Activated naive CD4-positive, alpha-beta T cell treated with anti-CD3 and anti-CD28 coated beads, Interleukin-2, amount 10 ng/mL, durations not matched to agents 7 days and 5 days (primary cell): ENCODE measurements at places on chromosomes 3 and 15.
A peak's percentile ranks its signal among the peaks of the same experiment; 100 is the strongest.

DNA sequence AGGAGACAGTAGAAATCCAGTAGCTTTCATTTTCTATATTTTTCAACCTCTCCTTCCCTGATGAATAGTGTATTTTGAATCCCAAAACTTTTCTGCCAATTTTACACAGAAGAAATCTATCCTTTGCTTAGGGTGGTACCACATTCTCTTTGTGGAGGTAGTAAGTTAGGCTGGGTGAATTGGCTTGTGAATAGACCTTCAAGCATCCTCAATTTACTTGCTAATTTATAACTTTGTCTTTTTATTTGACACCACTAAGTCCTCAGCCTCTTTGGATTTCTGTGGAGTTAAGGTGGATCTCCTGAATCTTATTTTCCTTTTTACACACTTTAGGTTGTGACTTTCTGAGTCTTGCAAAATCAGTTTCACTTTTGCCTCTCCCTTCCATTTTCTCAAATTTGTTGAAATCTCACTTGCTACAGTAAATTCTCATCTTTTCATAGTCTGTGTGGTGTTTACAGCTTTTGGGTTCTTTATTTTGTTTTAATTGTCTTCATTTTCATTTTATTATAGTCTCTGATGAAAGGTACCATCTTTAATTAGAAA, 5.7 kb upstream of the PLSCR1 start:
- no peak for DNase-seq

GRCh38 chr3:72414481-72415016, 433.7 kb downstream of the SHQ1 start:
- no peak for DNase-seq

DNA sequence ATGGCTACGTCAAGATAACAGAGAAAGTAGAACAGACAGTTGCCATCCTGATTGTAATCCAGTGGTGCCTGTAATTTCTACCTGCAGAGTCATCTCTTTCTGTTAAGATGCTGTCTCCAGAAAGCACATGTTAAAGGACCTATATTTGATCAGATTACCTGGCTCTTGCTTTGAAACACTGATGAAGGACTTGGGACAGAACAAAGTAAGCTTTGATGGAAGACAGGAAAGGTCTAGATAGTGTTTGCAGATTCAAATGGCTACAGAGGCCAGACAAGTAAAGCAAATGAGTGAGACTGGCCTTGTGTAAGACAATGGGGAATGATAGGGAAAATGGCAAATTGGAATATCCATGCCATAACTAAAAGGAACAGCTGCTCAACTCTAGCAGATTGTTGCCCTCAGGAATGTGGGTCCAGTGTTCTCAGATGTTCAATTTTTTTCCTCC, 1.8 kb upstream of the GSK3B start:
- DNase-seq: no peak

GRCh38 chr15:31169558-31169957, 68.0 kb upstream of the TRPM1 start:
- no peak for DNase-seq

GRCh38 chr15:35827141-35827540, 281.2 kb upstream of the DPH6 start:
- no peak for DNase-seq

- no peak for DNase-seq
Measured at GRCh38 chr3:144344925-144345548, 373.4 kb downstream of the DIPK2A start.

DNA sequence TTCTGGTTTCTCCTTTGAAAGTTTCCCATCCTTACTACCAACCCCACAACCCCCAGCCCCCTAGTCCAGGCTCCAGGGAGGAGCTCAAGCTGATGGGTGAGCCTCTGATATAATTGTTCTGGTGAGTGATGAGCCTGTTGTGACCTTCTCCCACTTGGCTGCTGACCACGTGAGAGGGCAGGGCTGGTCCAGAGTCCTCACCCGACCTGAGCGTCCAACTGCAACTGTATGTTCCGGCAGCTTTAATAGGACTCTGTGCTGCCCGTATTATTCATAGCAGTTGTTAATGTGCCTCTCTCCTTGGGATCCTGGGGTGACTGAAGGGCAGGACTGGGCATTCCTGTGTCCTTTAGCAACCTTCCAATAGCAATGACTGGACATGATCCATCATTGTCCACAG, 56.2 kb downstream of the B3GNT5 start:
- no peak for DNase-seq

GRCh38 chr15:70576276-70576675, 187.1 kb downstream of the UACA start:
- DNase-seq: no peak

GRCh38 chr3:68743521-68743920, 188.8 kb downstream of the TAFA4 start:
- no peak for DNase-seq

DNA sequence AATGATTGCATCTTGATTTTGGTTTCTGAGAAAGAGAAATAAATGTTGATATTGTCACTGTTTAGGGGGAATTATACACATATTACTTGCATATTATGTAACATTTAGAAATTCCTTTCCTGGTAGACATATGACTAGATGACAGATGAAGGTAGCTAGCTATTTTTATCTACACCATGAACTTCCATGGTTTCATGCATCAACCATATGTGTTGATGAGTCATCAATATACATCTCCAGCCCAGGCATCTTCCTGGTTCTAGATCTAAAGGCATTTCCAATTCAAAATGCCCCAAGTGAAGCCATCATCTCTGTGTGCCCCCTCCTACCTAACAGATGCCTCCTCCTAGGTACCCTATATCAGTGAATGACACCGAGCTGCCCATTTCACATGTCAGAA, 9.5 kb upstream of the ADAMTSL3 start:
- no peak for DNase-seq

DNA sequence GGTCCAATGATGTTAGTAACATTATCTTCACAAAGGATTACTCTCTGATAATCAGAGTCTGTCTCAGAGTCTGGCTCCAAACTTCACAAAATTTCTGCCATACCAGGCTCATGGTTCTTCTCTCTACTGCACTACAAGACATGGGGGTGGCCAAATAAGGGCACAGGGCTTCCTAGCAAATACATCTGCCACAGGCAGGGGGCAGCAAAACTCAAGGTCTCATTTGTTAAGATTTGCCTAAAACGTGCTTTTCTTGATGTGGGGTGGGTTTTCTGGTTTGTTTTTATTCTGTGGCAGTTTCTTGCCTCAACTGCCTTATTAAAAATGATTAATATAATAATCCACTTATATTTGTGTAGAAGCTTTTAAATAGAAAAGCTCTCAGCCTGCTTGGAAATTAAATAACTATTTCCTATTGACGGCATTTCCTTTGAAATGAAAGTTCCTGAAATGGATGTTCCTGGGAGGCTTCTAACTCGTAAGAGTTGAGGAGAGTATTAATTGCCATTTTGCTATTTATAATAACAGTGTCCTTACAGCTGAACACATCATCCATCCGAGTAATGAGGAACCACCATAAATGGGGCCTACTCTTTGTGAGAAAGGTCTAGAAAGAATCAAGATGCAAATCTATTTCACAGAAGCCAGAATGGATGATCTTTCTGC, 53.8 kb downstream of the SST start:
- peak; percentile 74 for DNase-seq

DNA sequence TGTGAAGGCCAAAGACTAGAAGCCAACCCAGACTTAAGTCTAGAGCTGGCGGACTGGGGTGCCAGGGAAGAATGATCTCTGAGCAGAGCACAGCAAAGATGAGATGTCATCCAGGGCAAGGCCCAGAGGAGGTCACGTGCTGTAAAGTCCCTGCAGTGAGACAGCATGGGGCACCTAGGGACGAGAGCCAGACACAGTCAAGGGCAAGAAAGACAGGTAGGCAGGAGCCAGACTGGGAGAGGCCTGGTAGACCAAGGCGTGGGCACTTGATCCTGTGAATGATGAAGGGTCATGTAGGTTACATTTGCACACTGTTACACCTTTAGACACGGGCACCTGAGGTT, 379.7 kb upstream of the PROK2 start:
- DNase-seq: no peak

GRCh38 chr15:33963831-33964664, 4.2 kb upstream of the CHRM5 start:
- DNase-seq: no peak

DNA sequence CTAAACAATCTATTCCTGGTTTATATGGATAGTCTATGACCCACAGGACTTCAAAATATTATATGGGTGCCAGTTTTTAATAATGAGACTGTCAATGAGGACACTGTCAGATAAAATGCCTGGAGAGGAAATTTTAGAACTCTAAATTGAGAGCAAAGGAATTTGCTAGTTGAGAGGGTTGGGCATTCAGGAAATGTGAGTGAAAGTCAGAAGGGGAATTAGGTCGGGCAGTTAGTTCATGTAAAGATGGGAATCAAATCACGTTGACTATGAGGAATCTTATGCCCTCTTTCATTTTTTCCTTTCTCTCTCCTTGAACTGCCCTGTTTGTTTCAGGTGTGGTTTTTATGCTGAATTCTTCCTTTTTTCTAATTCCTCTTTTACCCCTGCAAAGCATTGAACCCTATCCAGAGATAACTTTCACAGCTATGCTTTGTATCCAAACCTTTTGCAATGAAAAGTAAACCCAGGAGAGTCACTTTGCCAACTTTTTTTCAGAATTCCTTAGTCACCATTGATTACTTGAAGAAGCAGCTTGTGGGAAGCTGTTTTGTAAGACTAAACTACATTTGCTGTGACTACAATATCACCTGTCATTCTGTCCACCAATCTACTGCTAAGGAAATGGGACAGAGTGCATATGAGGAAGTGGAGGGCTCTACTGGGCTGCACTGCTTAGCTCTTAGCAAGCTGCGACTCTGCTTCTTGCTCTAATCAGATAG, 27.8 kb downstream of the CHP1 start:
- no peak for DNase-seq

DNA sequence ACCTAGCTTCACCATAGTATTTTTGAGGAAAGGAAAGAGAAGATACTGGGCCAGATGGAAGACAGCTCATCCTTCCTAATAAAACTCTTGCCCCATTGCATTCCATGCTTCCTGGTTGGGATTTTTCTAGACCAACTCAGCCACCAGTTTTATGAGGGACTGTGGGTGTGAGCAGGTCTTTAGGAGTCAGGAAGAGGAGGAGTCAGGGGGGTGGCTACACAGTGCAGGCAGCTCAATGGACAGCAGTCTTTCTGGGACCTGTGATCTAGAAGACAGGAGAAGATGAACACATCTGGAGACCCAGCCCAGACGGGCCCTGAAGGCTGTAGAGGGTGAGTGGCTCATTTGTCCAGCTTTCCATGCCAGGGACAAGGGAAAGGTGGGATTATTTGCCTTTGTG, at the start of gene NOX5:
Gene NOX5, plus strand, starts transcription at position 242 of the 400 bp plus-strand sequence. Its CDS starts 41 bp downstream, at position 283.
- no peak for DNase-seq

DNA sequence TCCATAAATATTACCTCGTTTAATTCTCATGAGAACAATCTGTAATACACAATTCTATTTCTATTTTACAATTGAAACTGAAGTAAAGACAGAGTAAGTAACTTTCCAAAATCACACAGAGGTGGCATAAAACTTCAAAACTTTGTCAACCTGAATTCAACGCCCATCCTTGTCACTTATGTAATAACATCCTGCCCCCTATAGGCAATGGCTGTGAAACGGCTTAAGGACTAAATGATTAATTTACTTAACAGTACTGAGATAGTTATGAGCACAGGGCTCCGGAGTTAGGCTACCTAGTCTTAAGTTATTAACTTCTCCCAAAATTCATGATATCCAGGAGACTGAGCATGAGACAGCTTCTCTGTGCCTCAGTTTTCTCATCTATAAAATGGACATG, 293.1 kb upstream of the CHRM5 start:
- no peak for DNase-seq

DNA sequence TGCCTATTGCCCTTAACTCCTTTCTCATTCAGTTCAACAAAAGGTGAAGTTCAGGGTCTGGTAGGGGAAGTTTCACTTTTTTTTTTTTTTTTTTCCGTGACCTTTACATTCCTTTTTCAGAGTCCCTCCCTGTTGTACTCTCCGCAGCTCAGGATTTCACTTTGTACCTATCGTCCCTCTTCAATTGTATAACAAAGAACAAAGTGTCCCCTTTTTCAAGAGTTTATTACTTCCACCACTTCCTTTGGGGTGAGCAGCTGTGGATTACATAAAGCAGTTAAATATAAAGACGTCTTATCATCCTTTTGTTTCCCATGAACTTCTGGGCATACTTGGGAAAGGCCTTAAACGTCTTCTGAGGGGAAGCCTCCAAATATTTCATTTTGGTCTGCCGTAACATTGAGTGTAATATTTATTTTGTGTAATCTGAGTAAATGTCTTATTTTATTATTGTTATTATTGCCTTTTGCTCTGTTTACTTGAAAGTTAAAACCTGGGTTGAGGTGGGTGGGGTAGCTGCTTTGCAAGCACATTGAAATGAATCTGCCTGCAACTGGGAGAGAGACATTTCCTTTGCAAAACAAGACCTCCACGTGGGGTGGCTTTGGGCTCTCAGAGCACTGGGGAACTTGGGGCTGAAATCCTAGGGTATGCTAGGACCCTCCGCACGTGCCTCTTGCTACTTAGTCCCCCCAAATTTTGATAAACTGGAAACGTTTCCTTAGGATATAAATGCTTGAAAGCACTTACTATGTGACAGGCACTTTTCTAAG, 169.4 kb downstream of the MCTP2 start:
- no peak for DNase-seq

- no peak for DNase-seq
Measured at GRCh38 chr3:69542089-69542804, 156.4 kb upstream of the FRMD4B start.

GRCh38 chr15:38086611-38087010, 152.2 kb downstream of the TMCO5A start:
- DNase-seq: no peak

DNA sequence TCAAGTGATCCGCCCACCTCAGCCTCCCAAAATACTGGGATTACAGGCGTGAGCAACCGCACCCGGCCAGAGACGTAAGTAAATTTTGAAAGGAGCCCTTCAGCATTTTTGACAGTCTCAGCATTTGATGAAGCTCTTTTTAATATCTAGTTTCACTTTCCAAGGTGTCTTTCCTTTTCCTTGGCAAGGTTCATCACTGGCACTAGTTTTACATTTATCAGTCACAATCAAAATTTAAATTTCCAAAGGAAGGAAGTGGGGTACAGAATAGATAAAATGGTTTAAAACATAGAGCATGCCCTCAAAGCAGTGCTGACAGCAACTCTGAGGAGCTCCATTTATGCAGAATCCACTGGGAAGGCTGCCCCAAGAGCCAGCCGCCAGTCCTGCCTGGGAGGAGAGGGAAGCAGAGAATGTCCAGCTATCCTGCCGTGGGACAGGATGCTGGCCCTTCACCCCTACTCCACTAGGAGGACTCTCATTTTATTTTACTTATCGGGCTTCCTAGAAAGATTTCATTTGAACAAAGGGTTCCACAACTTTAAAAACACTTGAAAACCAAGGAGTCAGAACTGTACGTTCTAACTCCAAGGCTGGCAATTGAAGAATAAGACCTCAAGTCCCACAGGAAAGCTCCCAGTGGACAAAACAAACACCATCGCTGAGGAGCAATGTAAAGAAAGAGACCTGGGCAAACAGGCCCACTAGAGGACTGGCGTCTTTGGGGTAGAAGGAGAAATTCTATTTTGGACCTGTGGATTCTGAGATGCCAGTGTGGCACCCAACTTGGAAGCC, 9.9 kb downstream of the SFMBT1 start:
- no peak for DNase-seq

DNA sequence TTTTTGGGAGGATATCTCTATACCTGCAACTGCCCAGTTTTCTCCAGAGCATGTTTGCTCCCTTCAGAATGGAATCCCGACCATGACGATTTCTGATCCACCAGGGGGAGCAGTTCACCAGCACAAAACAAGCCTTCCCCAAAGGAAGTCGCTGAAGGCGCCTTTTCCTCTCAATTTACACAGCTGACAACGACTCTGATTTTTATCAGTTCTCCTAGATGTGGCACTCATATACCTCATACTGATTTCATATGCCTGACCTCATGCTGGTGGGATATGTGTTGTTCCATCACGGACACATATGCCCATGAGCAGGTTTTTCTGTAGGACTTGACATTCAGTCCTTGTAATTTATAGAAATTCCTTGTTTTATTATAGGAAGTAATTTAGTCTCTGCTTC, 1028.2 kb downstream of the MCTP2 start:
- peak; percentile 72 for DNase-seq
